Stimulated activated CD8-positive, alpha-beta memory T cell treated with anti-CD3 and anti-CD28 coated beads, Interleukin-7, amount 100 ng/mL, for 24 hours (primary cell): ENCODE measurements at places on chromosomes 12 and 14.

DNA sequence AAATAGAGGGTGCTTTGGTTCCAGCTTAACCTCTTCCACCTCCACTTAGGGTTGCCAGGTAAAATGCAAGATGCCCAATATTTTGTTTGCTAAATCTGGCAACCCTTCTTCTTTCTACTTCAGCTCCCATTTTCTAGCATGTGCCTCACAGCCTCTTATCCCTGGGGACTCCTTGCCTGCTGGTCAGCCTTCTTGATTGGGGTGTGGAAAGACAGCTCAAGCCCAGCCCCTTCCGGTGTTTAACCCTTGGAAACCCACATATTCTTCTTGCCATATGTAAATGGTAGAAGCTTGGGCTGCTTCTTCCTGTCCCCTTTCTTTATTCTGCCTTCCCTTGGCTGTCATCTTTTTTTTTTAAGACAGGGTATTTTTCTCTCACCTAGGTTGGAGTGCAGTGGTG, 5.7 kb downstream of the SPIC start:
- no peak for DNase-seq

DNA sequence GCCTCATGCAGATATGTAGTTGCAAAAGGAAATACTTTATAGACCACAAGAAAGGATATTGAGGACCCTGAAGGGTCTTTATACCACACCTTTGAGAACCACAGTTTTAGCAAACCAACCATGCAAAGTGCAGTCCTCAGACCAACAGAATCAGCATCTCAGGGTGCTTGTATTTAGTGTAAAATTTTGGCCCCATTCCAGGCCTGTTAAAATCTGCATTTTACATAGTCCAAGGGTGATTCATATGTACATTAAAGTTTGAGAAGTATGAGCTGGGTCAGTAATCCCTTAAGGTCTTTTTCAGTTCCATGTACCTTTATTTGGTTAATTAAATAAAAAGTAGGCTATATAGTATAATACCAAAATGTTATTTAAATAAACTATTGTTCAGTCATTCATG, 91.2 kb downstream of the WNK1 start:
- no peak for DNase-seq

GRCh38 chr14:56742391-56742878, 67.8 kb downstream of the OTX2 start:
- DNase-seq: no peak

DNA sequence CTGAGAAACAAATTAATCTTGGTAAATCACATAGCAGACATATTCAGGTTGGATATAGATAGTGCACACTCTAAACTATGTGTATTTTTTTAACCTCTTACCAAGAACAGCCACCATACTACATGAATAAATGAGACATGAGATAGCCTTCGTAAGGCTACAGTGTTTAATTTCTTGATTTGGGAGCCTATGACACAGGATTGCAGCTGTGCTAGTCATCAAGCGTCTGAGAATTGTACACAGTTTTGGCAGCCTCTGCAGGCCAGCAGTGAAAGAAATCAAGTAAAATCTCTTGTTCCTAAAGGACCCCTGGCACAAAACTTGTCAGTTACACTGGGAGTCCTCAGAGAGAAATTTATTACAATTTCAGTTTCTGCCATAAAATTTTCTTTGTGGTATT, 236.1 kb downstream of the C12orf50 start:
- no peak for DNase-seq

DNA sequence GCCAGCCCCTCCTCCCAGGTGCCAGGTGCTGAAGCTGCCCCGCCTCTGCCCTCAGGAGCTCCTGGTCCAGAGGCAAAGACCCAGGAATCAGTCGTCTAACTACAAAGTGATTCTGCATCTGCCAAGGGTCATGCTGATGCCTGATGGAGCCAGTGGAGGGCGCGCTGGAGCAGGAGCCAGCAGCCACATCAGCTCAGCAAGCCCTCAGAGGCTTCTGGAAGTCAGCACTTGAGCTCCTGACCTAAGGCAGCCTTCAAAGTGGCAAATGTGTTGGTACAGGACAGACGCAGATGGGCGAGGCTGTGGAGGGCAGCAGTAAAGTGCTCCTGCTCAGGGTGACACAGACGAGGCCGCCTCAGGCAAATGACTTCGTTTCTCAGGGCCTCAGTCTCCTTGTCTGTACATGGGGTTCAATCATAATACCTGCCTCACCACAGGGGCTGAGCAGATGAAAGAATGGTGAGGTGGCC, 10.9 kb downstream of the C12orf43 start:
- DNase-seq: peak; percentile 10

DNA sequence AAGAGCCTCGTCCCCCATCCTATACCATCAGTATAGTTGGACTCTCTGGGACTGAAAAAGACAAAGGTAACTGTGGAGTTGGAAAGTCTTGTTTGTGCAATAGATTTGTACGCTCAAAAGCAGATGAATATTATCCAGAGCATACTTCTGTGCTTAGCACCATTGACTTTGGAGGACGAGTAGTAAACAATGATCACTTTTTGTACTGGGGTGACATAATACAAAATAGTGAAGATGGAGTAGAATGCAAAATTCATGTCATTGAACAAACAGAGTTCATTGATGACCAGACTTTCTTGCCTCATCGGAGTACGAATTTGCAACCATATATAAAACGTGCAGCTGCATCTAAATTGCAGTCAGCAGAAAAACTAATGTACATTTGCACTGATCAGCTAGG, 13.6 kb downstream of the ARHGAP5 start:
- DNase-seq: no peak

DNA sequence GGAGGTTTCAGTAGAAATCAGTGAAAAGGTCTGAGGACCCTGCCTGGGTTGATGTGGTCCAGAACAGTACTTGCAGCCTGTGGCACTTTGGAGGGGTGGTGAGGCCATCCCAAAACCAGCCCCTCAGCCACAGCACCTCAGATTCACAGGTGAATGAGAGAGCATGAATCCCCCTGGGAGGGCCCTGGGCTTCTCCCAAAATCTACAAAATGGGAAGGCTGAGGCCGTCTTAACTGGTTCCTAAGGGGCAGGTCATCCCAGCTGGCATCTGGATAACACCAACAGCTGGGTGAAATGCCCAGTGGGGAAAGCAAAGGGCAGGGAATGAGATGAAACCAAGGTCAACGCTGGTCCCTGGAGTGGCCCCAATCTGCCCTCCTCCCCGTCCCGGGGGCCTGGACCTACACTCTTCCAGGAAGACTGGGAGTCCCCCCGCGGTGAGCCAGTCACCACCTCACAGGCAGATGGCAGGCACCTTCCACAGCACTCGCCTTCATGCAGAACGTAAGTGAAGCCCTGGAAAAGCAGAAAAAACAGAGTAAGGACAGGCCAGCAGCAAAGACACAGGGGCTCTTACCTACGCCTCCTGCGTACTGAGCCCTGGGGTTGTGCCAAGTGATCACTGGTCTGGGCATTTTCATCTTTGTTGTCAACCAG, 26.3 kb upstream of the ANO2 start:
- DNase-seq: no peak

GRCh38 chr12:25689996-25690501, 137.0 kb upstream of the LMNTD1 start:
- DNase-seq: no peak

DNA sequence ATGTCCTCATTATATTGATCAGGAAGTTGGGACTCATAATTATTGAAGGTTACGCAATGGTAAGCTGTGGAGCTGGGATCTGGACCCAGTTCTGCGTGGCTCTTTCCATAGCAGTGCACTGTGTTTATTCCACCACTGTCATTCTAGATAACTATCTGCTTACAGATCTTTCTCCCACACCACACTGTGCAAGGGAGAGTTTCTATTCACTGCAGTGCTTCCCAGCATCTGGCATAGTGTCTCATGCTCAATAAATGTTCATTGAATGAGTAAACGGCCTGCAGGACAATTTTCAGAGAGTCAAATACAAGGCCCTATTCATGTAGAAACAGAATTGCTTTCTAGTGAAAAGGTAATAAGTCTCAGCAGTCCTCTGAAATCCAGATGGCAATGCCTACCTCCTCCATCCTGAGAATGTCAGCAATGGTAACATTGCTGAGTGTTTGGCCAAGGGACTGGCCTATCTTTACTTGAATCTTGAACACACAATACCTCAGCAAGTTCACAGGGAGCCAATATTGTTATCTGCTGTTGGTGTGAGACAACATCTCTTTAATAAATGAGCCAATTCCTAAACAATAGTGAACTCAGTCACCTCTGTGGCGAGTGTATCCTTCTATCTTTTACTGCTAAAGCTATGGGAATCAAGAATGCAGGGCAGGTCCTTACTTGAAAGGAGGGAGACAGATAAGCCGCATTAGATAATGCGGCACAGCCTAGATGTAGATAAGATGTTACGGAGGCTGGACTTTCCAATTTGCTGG, 332.4 kb upstream of the PRICKLE1 start:
- no peak for DNase-seq

- no peak for DNase-seq
Measured at GRCh38 chr12:26939192-26939832, 1.0 kb downstream of the FGFR1OP2 start.

GRCh38 chr14:102817942-102818940, 41.0 kb downstream of the TRAF3 start:
- DNase-seq: no peak

DNA sequence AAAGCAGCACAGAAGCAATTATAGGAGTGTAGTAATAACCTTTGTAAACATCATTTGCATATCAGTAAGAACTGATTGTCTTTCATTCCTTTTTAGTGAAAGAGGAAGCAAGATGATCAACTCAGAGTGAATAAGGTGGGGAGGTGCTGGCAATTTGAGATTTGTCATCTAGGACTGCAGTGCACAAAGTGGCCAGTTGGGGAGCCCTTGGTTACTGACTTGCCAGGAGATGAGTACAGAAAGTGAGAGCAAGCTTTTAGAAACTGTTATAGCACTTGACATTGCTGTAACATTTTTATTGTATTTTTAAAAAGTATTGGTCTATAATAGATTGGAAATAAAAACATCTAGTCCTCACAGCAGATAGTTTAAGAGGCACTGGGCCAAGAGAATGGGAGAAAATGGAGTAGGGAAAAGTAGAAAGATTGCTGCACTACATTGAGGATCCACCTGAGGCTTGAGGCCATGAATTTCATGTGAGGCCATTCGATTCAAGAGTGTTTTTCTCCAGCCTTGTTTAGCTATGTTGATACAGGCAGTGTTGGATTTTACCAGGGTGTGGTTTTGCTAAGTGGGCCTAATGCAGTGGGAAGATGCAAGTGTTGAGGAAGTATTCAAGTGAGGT, 98.2 kb downstream of the SNAPC1 start:
- peak; percentile 51 for DNase-seq

DNA sequence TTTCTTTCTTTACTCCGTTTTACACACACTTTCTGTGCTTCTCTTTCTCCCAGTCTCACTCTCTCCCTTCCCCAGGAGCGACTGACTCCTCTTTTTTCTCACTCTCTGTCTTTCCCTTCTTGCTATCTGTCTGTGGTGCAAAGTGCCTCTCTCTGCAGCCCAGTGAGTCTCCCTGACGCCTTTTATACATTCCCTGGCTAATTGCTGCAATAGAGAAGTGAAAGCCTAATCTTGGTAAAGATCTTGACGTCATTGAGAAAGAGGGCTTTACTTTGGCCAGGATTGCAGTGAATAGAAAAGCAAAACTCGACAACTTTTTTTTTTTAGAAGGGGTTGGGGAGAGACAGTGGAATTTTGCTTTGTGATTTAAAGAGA, 706 bp upstream of the DIO2 start:
- no peak for DNase-seq

- DNase-seq: no peak
Measured at GRCh38 chr12:53726946-53727309, 324 bp downstream of the CALCOCO1 start.

DNA sequence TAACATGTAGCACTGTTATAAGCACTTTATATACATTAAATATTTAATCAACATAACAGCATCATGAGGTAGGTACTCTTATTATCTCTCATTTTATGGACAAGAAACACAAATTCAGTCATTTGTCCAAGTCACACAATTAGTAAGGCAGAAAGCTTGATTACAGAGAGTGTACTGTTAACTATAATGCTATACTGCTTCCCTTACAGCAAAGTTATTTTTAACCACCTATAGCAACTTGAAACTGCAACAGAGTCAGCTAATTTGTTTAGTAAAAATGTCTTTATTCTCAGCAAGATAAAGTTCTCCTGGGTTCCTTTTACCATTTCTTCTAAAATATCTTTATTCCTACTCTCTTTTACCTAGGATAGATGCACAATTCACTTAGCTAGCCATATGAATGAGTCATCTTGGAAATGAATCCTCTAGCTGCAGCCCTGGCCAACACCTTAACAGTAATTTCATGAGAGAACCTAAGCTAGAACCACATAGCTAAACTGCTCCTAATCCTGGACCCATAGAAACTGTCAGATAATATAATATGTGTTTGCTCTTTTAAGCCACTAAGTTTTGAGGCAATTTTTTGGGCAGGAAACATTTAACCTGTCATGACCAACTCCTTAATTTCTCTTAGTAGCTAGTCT, 90.2 kb upstream of the HECTD1 start:
- no peak for DNase-seq

DNA sequence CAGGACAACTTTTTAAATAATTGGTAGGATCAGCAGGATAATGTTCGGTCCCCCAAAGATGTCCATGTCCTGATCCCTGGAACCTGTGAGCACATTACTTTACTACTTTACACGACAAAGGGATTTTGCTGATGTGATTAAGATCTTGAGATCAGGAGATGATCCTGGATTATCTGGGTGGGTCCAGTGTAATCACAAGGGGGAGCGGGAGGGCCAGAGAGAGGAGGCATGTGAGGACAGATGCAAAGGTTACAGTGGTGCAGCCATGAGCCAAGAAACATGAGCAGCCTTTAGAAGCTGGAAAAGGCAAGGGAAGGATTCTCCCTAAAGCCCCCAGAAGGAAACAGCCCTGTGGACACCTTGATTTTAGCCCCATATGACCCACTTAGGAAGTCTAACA, 33.1 kb downstream of the KCNK10 start:
- no peak for DNase-seq
